ENCODE measurements at places on chromosomes 16 and 17. TPM values are rescaled to one million over a fixed set of nuclear protein-coding genes. Genes with fewer than 3 reads are reported as not detected.

The CACNG3 gene
- total RNA-seq = not detected

The ABCC12 gene
- total RNA-seq = 0.26 TPM

The HSD3B7 gene
- 28.9 TPM for total RNA-seq

The MT1G gene
- not detected for total RNA-seq

The PIK3R6 gene
- not detected for total RNA-seq

Measured in smooth muscle cell of the pulmonary artery (primary cell).